ENCODE measurements at places on chromosomes 12 and 14.

- H3K27me3 ChIP-seq, result no peaks in the 10 kb centered on the region
- no peaks in the 10 kb centered on the region for H3K36me3 ChIP-seq
- H3K27ac ChIP-seq, result no peak overlapping the region
Measured at GRCh38 chr12:22437031-22437806, 102.7 kb upstream of the ST8SIA1 start.

- peaks cover 13% of the 10 kb centered on the region for H3K27me3 ChIP-seq
- H3K36me3 ChIP-seq, result peaks cover 5% of the 10 kb centered on the region
- no peak for DNase-seq
- peaks cover 11% of the 10 kb centered on the region for H3K4me1 ChIP-seq
- no peak overlapping the region for H3K4me3 ChIP-seq
Measured at GRCh38 chr12:111261911-111262676, 106.8 kb downstream of the PHETA1 start.

GRCh38 chr14:101055776-101056374, 152.4 kb upstream of the RTL1 start:
- no peak for DNase-seq
- no peaks in the 10 kb centered on the region for H3K36me3 ChIP-seq
- no peaks in the 10 kb centered on the region for H3K4me1 ChIP-seq
- peaks cover 33% of the 10 kb centered on the region for H3K27me3 ChIP-seq
- no peak overlapping the region for H3K27ac ChIP-seq

DNA sequence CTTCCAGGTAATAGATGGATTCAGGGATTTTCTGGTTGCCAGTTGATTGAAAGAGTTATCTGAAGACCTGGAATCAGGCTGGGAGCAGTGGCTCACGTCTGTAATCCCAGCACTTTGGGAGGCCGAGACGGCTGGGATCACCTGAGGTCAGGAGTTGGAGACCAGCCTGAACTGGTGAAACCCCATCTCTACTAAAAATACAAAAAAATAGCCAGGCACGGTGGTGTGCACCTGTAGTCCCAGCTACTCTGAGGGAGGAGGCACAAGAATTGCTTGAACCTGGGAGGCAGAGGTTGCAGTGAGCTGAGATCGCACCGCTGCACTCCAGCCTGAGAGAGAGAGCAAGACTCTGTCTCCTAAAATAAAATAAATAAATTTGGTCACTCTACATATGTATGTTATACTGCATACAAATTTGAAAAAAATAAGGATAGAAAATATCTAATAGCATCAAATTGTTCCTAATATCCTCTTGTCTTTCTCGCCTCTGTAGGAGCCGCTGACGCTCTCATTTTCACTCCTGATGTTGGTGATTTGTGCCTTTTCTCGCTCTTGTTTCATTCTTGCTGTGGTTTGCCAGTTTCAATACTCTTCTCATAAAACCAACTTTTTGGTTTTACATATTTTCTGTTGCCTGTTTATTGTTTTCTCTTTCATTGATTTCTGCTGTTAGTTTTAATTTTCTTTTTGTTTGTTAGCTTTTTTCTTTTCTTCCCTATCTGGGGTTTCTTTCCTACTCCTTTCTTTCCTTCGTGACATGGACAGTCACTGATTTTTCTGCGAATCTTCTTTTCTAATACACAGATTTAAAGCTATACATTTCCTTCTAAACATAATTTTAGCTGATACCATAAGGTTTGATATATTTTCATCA, 23.8 kb upstream of the PLD4 start:
- peaks cover 7% of the 10 kb centered on the region for H3K36me3 ChIP-seq
- H3K4me1 ChIP-seq, result peaks cover 13% of the 10 kb centered on the region
- peaks cover 63% of the 10 kb centered on the region for H3K27me3 ChIP-seq
- no peak overlapping the region for H3K4me3 ChIP-seq

DNA sequence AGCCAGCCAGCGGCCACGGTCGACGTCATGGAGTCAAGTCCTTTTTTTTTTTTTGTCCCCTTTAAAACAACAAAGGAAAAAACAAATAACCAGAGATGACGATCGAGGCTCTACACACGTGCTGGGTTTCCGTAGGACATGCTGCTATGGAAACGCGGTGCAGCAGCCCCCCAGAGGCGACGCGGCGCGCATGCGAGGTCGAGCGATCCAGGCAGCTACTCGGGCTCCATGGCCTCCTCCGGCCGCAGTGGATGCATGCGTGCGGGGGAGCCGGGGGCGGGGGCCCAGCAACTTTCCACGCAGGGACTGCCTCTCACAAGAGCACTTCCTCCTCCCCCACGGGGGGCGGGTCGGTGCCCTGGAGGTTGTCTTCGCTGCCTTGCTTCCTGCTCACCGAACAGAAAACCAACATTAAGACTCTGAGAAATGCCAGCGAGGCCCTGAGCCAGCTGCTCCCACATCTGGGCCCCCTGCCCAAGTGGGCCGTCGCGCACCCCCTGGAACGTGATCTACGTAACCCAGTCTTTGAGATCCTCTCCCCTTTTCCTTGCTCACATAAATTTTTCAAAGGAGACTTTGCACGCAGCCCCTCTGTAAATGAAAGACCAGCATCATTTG, 30.7 kb downstream of the P2RX4 start:
- peak overlapping the region; percentile 71 for H3K27ac ChIP-seq
- DNase-seq, result peak; percentile 45
- H3K4me3 ChIP-seq, result peak overlapping the region; percentile 31
- H3K27me3 ChIP-seq, result no peaks in the 10 kb centered on the region

GRCh38 chr14:92264195-92264594, 58.8 kb upstream of the SLC24A4 start:
- H3K4me3 ChIP-seq, result no peak overlapping the region
- no peaks in the 10 kb centered on the region for H3K36me3 ChIP-seq
- H3K27ac ChIP-seq, result no peak overlapping the region
- no peak for DNase-seq
- peaks cover 6% of the 10 kb centered on the region for H3K4me1 ChIP-seq
- peaks cover 20% of the 10 kb centered on the region for H3K27me3 ChIP-seq

DNA sequence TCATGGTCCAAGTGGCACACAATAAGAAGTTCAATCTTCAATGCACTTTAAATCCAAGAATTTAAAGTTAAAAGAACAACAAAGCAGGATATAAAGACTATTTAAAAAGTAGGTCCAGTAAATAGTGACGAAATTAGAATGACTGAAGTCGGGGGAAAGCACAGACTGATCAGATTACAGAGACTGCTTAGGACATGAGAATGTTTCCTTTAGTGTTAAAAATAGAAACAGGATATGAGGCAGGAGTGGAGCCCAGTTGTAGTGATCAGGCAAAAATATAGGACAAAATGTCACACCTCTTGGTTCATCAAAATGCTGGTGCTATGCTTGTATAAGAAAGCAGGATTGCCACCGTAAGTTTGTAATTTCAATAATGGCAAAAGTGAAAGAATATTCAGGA, 52.2 kb upstream of the CD163 start:
- no peaks in the 10 kb centered on the region for H3K36me3 ChIP-seq
- H3K4me3 ChIP-seq, result peak overlapping the region; percentile 62
- H3K27ac ChIP-seq, result peak overlapping the region; percentile 98
- H3K4me1 ChIP-seq, result peaks cover 15% of the 10 kb centered on the region

- H3K4me1 ChIP-seq, result peaks cover 45% of the 10 kb centered on the region
- H3K27me3 ChIP-seq, result no peaks in the 10 kb centered on the region
- peaks cover 6% of the 10 kb centered on the region for H3K36me3 ChIP-seq
- peak within 1 kb of the TSS; percentile 89 for H3K4me3 ChIP-seq
Measured at GRCh38 chr14:37197421-37198272, at the start of gene MIPOL1. MIPOL1 (plus strand) TSS chr14:37197937; CDS start chr14:37247889, 49,952 bp downstream.

GRCh38 chr12:50166799-50167048, 445 bp downstream of the CERS5 start:
- H3K4me1 ChIP-seq, result peaks cover 37% of the 10 kb centered on the region
- no peak for DNase-seq
- peak overlapping the region; percentile 86 for H3K4me3 ChIP-seq
- H3K36me3 ChIP-seq, result peaks cover 19% of the 10 kb centered on the region

DNA sequence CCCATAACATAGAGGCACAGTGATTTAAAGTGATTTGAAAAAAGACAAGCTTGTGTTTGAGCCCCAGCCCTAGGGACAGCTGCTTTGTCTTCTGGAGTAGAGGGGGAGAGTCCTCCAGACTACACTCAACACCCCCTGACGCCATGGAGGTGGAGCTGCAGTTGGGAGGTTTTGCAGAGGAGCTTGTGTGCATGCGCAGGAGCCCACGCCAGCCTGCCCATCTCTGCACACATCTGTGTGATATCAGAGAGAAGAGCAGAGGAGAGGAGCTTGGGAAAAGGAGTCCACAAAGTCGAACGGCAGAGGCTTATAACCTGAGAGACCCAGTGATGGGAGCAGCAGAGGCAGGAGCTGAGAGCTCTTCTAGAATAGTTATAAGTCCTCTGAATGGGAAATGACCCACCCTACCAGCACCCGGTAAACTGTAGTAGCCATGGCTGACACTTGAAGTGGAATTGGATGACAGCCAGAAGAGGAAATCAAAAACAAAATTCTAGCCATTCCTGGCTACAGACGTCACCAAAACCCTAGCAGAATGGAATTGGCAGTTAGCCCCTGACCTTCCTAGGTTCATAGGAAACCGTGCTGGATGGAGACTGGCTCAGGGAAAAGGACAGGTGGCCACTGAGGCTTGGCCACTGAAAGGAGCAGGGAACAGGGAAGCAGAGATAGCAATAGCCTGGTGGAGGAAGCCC, 185.1 kb upstream of the VASH1 start:
- DNase-seq, result no peak
- H3K27me3 ChIP-seq, result peaks cover 8% of the 10 kb centered on the region
- peaks cover 20% of the 10 kb centered on the region for H3K4me1 ChIP-seq
- no peaks in the 10 kb centered on the region for H3K36me3 ChIP-seq

- DNase-seq, result peak; percentile 63
- H3K27ac ChIP-seq, result peak overlapping the region; percentile 80
- H3K4me3 ChIP-seq, result peak overlapping the region; percentile 67
- H3K27me3 ChIP-seq, result peaks cover 3% of the 10 kb centered on the region
- H3K36me3 ChIP-seq, result peaks cover 8% of the 10 kb centered on the region
- H3K4me1 ChIP-seq, result peaks cover 37% of the 10 kb centered on the region
Measured at GRCh38 chr14:23483236-23483854, 13.8 kb downstream of the NGDN start.

- H3K36me3 ChIP-seq, result no peaks in the 10 kb centered on the region
- H3K27ac ChIP-seq, result no peak overlapping the region
- peak; percentile 70 for DNase-seq
- H3K27me3 ChIP-seq, result peaks cover 23% of the 10 kb centered on the region
Measured at GRCh38 chr14:104865631-104866441, 768 bp downstream of the CEP170B start.

DNA sequence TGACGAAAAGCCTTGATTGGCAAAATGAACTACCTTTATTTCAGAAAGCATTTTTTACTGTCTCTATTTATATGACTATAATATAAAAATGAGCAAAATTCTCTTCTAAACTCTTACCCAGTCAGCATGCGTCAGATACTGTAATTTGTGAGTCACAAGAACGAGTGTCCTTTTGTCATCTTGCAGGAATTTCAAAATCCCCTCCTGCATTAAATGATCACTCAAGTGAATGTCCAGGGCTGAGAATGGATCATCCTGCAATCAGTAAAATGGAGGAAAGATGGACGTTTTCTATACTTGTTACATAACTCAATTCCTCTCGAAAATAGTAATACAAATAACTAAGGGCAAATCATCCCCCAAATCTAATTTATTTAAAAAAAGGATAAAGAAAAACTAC, 77.7 kb upstream of the KCNJ8 start:
- peaks cover 3% of the 10 kb centered on the region for H3K27me3 ChIP-seq
- DNase-seq, result no peak
- H3K4me1 ChIP-seq, result peaks cover 12% of the 10 kb centered on the region
- no peak overlapping the region for H3K4me3 ChIP-seq
- no peak overlapping the region for H3K27ac ChIP-seq
- peaks cover 6% of the 10 kb centered on the region for H3K36me3 ChIP-seq

- no peaks in the 10 kb centered on the region for H3K36me3 ChIP-seq
- DNase-seq, result no peak
- H3K27ac ChIP-seq, result no peak overlapping the region
Measured at GRCh38 chr14:26873362-26873960, 275.6 kb upstream of the NOVA1 start.

DNA sequence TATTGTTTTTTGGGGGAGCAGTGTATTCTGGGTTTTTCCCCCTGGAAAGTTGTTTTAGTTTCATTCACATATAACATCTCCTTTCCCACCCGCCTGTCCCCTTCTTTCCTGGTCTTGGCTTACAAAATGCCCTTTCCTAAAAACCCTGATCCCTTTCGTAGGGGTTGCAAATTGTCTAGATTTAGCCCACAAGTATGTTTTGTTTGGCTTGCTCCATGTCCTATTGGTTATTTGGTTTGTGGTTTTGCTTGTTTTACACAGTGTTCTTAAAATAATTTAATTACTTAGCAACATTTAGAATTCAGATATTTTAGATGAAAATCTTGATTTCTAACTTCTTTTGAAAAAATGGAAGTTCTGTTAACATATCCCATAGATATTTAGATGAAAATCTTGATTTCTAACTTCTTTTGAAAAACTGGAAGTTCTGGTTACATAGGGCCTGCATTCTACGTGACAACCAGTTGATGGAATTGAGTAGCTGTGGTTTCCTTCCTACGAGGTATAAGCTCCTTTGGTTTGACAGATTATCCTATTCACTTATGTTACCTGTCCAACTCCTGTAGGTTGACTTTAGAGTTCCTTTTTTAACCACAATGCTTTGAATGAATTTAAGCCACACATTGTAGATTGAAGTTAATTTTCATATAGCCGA, 89.2 kb upstream of the TMEM263 start:
- no peak overlapping the region for H3K4me3 ChIP-seq
- H3K27ac ChIP-seq, result no peak overlapping the region
- H3K36me3 ChIP-seq, result peaks cover 31% of the 10 kb centered on the region
- no peaks in the 10 kb centered on the region for H3K27me3 ChIP-seq

- peaks cover 82% of the 10 kb centered on the region for H3K27me3 ChIP-seq
- H3K36me3 ChIP-seq, result no peaks in the 10 kb centered on the region
- no peak overlapping the region for H3K27ac ChIP-seq
- no peak for DNase-seq
- H3K4me1 ChIP-seq, result peaks cover 71% of the 10 kb centered on the region
Measured at GRCh38 chr12:80710727-80711449, 3.5 kb downstream of the MYF6 start.

- H3K4me1 ChIP-seq, result no peaks in the 10 kb centered on the region
- H3K36me3 ChIP-seq, result no peaks in the 10 kb centered on the region
- no peaks in the 10 kb centered on the region for H3K27me3 ChIP-seq
- no peak for DNase-seq
- no peak overlapping the region for H3K27ac ChIP-seq
- no peak overlapping the region for H3K4me3 ChIP-seq
Measured at GRCh38 chr14:80602946-80603345, 338.6 kb downstream of the CEP128 start.

Data from nephron progenitor cell (in vitro differentiated cells).